Activated T-helper 2 cell treated with anti-CD3 and anti-CD28 coated beads, Interferon-gamma antibody, Interleukin-2, Interleukin-4, amounts not matched to agents 10 μg/mL and 5 μg/mL and 100 μg/mL, durations not matched to agents 14 hours and 24 hours and 36 hours (primary cell): ENCODE measurements at places on chromosomes 5 and 9. TPM values are rescaled to one million over a fixed set of nuclear protein-coding genes. Genes with fewer than 3 reads are reported as not detected.

The DDX4 gene
- 0.09 TPM in 1 of 2 replicates, not detected in the other for total RNA-seq

The ALDH7A1 gene
- 3.1 and 3.5 TPM in 2 replicates for total RNA-seq

The ROPN1L gene
- total RNA-seq = 0.16 and 0.55 TPM in 2 replicates

The GFI1B gene
- total RNA-seq = not detected in 2 replicates

The RPL7A gene
- 2,586 and 2,588 TPM in 2 replicates for total RNA-seq

The IER5L gene
- total RNA-seq = 8.6 and 9.3 TPM in 2 replicates

The PCDHGC4 gene
- total RNA-seq = not detected in 2 replicates

The TEX48 gene
- total RNA-seq = 0.41 and 0.68 TPM in 2 replicates

The ZBTB34 gene
- total RNA-seq = 6.7 and 7.2 TPM in 2 replicates

The LCP2 gene
- 239 and 254 TPM in 2 replicates for total RNA-seq

GRCh38 chr5:157502143-157502647 is 42.2 kb downstream of the NIPAL4 start:
- DNase-seq = no peak

GRCh38 chr9:121503444-121503843 is 3.8 kb upstream of the GGTA1 start:
- DNase-seq = no peak

GRCh38 chr9:38619556-38620447 is 594 bp downstream of the ANKRD18A start:
- no peak for DNase-seq

DNA sequence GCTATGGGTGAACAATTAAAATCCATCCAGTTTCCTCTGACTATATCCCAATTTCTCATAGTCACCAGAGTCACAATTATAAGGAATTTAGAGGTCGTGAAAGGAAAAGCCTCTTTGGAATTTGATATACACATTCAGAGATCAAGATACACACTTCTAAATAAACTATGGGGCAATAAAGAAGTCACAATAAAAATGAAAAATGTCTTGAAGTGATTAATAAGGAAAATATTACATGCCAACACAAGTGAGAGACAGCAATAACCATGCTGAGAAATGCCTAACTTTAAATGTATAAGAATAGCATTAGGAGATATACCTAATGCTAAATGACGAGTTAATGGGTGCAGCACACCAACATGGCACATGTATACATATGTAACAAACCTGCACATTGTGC is 54.9 kb upstream of the ADAMTS19 start:
- DNase-seq = no peak

- no peak for DNase-seq
Measured at GRCh38 chr5:150457121-150457520, 7.6 kb upstream of the RPS14 start.

GRCh38 chr5:110409571-110409970 is 316.9 kb downstream of the TMEM232 start:
- no peak for DNase-seq

- DNase-seq = no peak
Measured at GRCh38 chr5:39566891-39567290, 142.1 kb upstream of the DAB2 start.

DNA sequence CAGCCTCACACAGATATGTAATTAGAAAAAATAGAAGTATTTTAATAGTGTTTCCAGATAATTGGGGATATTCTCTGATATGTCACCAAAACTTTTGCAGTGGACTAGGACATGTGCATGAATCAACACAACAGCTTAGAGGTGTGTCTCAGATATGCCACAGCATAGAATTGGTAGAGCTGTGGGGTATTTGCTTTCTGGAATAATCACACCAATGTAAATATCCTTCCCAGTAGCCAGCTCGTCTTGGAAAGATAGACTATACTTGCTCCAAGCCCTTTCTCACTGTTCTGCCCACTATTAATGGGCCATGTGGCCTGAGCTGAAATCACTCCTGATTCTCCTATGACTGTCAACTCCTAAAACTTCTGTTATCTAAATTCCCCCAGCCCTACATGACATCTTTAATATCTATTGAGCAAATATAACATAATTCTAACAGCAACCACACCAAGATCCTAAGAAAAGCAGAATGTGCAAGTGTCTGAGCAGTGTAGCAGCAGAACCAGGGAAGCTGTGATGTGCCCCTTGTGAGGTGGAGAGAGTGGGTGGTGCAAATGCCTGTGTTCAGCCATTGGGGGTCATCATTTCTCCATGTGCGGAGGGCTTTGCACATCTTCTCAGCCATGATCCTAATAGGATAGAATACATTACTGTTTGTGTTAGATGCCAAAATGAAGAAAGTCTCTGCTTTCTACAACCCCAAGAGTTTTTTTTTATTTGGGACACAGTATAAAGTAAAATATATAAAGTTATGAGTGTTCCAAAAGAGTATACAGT is 65.0 kb downstream of the MELK start:
- DNase-seq = no peak

- DNase-seq = no peak
Measured at GRCh38 chr5:126624534-126624933, 23.8 kb downstream of the PHAX start.

- DNase-seq = peak; percentile 65
Measured at GRCh38 chr9:37464426-37465248, 613 bp downstream of the ZBTB5 start.

GRCh38 chr9:18275313-18275990 is 198.5 kb upstream of the ADAMTSL1 start:
- DNase-seq = no peak

- DNase-seq = no peak
Measured at GRCh38 chr9:75083188-75083970, 4.6 kb downstream of the NMRK1 start.

- no peak for DNase-seq
Measured at GRCh38 chr9:98708933-98709911, at the start of gene GABBR2. GABBR2 (minus strand) TSS chr9:98708935; CDS start chr9:98708737, 198 bp downstream.
